OCI-LY7 (cell line): ENCODE measurements at places on chromosomes 1 and 21.

DNA sequence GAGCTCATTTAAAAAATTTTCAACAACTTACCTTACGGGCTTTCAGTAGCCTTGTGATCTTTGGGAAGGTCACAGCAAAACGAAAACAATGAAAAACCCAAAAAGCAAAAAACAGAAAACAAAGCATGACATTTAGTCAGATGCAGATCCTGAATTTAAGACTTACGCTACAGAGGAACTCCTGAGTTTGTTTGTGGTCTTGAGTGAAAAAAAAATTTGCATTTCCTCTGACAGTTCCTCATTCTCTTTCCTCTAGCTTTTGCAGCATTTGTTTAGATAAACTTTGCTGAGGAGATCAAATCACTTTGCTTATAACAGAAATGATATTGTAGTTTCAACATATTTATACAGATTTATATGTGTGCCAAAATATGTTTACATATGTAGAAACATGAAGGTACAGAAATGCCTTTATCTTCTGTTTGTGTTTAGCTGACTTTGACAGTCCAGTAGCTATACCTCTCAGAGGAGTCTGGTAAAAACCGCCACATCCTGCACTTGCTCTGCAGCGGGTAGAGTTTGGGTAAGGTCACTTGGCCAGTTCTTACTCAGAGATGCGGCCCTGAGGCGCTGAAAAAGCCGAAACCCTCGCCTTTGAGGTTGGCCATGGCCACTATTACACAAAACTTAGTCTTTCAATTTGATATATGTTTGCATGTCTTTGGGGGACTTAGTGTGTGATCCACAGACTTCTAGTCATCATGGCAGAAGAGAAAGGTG, 142.5 kb downstream of the TNR start:
- peak; percentile 72 for DNase-seq

GRCh38 chr1:183884526-183884925, 79.6 kb downstream of the RGL1 start:
- no peak for DNase-seq

DNA sequence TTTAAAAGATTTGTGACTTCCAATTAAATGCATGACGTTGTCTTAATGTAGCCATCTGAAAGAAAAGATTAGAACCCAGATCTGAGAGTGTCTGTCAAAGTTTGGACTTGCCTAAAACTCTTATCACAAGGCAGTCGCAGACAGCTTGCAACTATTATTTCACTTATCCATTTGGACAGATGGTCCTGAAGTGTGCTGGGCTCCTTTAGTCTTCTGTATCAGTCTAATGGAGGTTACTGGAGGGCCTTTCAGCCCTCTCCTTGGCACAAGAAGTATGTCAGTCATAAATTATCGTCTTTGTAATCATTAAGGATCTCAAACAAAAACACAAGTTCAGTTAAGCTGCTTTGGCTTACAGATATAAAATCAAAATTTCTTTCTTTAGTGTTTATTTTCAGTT, 15.5 kb downstream of the PROX1 start:
- DNase-seq: no peak

DNA sequence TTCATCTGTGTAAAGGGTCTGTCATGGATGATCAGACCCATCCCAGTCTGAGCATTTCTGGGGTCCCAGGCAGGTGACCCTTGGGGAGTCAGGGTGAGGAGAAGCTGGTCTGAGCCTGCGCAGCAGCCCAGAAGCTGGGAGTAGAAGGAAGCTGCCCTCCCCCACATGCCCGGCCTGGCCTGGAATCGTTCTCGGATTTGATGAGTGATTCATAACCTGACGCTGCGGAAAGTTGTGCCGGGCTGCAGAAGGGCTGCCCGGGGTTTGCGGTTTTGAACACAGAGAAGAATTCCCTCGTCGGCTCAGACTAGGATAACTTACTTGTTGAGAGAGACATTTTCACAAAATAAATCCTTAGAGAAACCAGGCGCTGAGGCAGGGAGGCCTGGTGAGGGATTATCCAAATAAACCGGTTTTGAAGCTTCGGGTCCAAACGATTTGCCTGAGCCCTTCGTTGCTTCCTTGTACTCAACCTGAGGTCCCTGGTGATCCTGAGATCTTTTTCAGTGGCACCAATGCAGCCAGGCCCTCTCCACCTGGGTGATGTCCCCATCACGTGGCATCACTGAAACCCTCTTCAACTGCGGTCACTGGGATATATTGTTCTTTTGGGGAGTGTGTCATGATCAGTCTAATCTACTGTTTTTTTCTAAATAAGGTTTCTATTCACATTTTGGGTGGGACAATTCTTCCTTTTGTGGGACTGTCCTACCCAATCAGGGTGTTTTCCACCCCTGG, 29.2 kb downstream of the EPHB2 start:
- DNase-seq: no peak

GRCh38 chr1:89723863-89724262, 90.9 kb downstream of the LRRC8C start:
- DNase-seq: no peak

- no peak for DNase-seq
These were observed 63.8 kb downstream of the TGFB2 start for GRCh38 chr1:218408942-218409341.
